T-helper 17 cell (primary cell): ENCODE measurements at places on chromosomes 1 and 21.

DNA sequence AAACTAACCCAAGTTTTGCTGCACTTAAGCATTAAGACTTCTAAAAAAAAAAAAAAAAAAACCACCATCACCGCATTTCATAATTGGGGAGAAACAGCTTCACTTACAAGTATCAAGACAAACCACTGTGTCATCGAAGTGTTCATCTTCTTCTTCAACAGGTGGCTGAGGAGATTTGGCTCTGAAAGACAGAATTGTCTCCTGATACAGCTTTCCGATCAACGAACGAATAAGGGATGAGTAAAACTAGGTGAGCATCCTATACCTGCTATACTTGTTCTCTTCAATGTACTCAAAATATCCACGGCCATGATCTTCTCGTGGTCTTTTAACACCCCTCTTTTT lies 2.0 kb downstream of the HNRNPU start:
- H3K36me3 ChIP-seq = peaks cover 12% of the 10 kb centered on the region
- H3K27ac ChIP-seq = peak overlapping the region; percentile 99
- H3K4me3 ChIP-seq = peak overlapping the region; percentile 98
- no peaks in the 10 kb centered on the region for H3K27me3 ChIP-seq

GRCh38 chr1:174217248-174217647 lies 57.9 kb downstream of the RABGAP1L start:
- H3K36me3 ChIP-seq = no peaks in the 10 kb centered on the region
- no peak for DNase-seq
- no peak overlapping the region for H3K4me3 ChIP-seq

GRCh38 chr1:240706150-240706935 lies 94.4 kb upstream of the GREM2 start:
- no peak overlapping the region for H3K27ac ChIP-seq
- H3K4me1 ChIP-seq = no peaks in the 10 kb centered on the region
- no peaks in the 10 kb centered on the region for H3K36me3 ChIP-seq
- H3K27me3 ChIP-seq = peaks cover 32% of the 10 kb centered on the region

DNA sequence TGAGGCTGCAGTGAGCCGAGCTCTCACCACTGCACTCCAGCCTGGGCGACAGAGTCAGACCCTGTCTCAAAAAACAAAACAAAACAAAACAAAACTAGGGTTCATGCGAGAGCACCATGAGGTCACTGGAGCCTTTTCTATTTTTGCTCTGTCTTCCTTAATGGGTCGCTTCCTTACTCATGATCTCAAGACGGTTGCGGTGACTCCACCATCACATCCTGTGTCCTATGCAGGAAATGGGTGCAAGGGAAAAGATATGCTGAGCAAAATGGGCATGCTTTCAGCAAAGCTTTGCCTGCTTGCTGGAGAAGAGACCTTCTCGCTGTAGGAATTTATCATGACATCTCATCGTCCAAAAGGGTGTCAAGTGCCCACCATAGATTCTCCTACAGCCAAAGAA lies 36.4 kb downstream of the WNT9A start:
- DNase-seq = no peak
- H3K4me1 ChIP-seq = peaks cover 3% of the 10 kb centered on the region
- no peaks in the 10 kb centered on the region for H3K27me3 ChIP-seq
- no peak overlapping the region for H3K27ac ChIP-seq
- H3K36me3 ChIP-seq = no peaks in the 10 kb centered on the region

GRCh38 chr1:177429234-177429633 lies 258.5 kb downstream of the BRINP2 start:
- no peaks in the 10 kb centered on the region for H3K4me1 ChIP-seq
- H3K27ac ChIP-seq = no peak overlapping the region

DNA sequence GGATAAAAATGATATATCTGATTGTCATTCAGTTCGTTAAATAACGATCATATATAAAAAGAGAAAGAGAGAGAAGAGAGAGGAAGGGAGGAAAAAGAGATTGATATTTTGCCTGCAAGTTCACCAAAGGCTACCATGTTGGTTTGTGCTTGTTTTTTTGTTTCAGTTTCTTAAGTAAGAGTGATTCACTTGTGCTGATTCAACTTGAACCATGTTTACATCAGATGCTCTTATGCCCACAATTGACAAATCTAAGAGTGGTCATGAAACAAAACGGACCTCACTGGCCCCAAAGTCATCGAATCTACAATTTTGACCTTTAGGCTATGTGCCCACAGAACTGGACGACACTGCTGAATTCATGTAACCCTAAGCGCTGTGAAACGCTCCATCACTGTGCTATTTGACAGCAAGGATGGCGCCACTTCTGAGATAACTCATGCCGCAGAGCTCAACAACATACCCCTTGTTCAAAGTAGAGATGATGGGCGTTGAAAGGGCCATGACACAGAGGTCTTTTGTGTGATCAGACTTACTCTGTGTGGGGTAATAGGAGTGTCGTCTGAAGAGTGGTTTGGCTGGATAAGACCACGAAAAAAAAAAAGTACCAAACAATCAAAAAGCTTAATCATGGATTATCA lies 481.4 kb downstream of the SETD4 start:
- no peaks in the 10 kb centered on the region for H3K4me1 ChIP-seq
- no peak overlapping the region for H3K27ac ChIP-seq
- H3K27me3 ChIP-seq = peaks cover 57% of the 10 kb centered on the region
- no peaks in the 10 kb centered on the region for H3K36me3 ChIP-seq

DNA sequence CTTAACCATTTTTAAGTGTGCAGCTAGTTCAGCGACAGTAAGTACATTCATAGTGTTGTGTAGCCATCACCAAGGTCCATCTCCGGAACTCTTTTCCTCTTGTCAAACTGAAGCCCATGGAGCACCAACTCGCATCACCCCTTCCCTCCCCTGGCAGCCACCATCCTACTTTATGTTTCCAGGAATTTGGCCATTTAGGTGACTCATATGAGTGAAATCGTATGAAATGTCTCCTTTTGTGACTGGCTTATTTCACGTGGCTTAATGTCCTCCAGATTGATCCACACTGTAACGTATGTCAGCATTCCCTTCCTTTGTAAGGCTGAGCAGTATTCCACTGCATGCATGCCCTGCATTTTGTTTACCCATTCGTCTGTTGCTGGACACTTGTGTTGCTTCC lies 2.5 kb downstream of the COL6A2 start:
- H3K27me3 ChIP-seq = peaks cover 25% of the 10 kb centered on the region
- no peak overlapping the region for H3K27ac ChIP-seq
- H3K4me1 ChIP-seq = peaks cover 9% of the 10 kb centered on the region
- no peak for DNase-seq
- peaks cover 3% of the 10 kb centered on the region for H3K36me3 ChIP-seq

- DNase-seq = no peak
- H3K4me1 ChIP-seq = peaks cover 2% of the 10 kb centered on the region
- H3K27me3 ChIP-seq = peaks cover 5% of the 10 kb centered on the region
Observed at GRCh38 chr1:162709870-162710269, 77.6 kb downstream of the DDR2 start.

DNA sequence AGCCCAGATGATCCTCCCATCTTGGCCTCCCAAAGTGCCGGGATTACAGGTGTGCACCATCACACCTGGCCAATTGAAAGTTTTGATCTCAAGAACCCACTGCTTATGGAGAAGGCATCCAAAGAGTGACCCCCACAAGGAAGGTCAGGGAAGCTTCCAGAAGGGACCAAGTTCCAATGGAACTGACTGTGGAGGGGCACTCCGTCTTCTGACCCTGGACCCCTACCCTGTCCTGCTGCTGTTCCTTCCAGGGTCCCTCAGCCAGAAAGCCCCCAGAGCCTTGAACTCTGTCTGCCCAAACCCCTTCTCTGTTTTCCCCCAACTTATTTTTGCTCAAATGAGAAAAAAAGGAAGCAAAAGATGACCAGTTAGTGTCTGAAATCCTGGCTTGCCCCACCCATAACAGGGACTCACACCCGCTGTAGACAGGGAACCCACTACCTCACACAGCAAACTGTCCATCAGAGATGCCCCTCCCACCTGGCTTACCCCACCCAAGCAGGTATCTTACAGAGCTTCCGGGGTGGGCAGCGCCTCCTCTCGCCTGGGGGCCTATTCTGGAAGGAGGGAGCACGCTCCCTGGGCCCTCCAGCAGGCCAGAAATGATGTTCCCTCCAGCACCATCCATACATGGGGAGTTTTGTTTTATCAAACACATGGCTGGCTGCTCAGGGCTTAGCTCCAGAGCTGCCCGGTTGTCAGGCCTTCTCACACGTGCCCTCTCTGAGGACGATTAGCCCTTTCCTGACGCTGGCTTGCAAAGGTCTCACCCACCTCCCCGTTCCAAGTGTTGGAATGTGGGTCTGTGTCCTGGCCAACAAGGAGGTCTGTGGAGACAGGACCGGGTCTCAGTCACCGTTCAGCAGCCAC lies 3.1 kb upstream of the WNT3A start:
- H3K4me3 ChIP-seq = no peak overlapping the region
- no peak for DNase-seq
- no peak overlapping the region for H3K27ac ChIP-seq

DNA sequence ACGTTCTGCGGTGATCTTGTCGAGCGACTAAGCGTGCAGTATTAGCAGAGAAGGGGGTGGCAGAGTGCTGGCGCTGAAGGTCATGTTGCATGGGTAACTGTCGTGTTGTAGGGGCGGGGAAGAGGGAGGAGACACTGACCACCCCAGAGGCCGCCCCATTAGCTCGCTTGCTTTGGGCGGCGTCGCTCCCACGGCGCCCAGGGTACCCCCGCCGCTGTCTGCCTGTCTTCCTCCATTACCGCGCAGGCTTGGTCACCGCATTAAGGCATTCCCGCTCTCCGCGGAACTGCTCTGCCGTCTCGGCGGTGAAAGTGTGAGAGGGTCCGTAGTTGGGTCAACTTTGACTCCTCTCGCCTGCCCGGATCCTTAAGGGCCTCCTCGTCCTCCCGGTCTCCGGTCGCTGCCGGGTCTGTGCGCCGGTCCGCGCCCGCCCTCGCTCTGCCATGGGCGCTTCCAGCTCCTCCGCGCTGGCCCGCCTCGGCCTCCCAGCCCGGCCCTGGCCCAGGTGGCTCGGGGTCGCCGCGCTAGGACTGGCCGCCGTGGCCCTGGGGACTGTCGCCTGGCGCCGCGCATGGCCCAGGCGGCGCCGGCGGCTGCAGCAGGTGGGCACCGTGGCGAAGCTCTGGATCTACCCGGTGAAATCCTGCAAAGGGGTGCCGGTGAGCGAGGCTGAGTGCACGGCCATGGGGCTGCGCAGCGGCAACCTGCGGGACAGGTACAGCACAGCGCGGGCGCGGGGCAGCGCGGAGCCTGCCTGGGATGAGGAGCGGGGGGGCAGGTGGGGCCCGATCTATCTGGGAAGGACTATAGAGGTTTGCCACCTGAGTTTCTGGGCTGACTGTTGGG lies at the start of gene MTARC2:
TSS of gene MTARC2 (plus strand) at position 234 of the 846 bp plus-strand sequence. CDS start at position 444, 210 bp downstream.
- H3K4me3 ChIP-seq = peak within 1 kb of the TSS; percentile 70
- peaks cover 74% of the 10 kb centered on the region for H3K27me3 ChIP-seq
- no peak for DNase-seq
- H3K27ac ChIP-seq = no peak within 1 kb of the TSS
- H3K36me3 ChIP-seq = no peaks in the 10 kb centered on the region
- peaks cover 13% of the 10 kb centered on the region for H3K4me1 ChIP-seq

DNA sequence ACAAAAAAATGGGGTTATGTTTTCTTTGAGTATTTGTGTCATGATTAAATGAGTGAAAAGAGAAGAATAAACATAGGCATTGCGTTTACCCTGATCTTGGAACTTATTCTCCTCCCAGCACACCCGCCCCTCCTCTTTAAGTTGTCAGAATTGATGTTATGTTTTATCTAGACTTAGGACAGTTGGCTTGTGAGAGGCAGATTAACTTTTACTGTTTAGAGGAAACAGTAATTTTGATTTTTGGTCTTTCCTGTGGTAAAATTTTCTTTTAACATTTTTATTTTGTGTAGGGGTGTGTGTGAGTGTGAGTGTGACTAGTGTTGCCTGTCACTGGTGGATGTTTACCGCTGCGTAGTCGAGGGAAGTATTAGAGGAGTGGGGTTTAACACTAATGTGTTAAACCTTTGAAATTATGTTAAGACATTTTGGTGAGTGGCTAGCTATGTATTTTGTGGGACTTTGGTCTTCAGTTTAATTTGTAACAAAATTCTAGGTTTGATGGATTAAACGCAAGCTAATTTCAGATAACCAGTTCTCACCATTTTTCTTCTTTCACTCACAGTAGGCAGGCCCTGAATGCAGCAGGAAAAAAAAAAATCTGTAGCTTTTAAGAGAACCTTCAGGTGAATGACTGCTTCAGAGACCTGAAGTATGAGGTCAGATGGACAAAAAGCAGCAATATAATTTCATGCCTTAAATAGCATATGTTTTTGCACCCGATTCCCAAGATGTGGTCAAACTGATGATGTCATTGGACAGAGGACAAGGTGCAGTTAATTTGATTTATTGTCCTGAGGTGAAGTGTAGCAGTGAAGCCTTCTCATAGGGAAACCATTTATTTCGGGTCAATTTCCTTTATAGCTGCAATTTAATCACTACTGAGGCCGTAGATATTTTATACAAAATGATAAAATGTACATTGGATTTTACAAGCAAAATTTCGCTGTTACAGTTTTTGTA lies 2.7 kb downstream of the POU2F1 start:
- peaks cover 35% of the 10 kb centered on the region for H3K4me1 ChIP-seq
- H3K27ac ChIP-seq = peak overlapping the region; percentile 98
- no peak for DNase-seq
- H3K4me3 ChIP-seq = peak overlapping the region; percentile 99
- H3K36me3 ChIP-seq = peaks cover 2% of the 10 kb centered on the region

DNA sequence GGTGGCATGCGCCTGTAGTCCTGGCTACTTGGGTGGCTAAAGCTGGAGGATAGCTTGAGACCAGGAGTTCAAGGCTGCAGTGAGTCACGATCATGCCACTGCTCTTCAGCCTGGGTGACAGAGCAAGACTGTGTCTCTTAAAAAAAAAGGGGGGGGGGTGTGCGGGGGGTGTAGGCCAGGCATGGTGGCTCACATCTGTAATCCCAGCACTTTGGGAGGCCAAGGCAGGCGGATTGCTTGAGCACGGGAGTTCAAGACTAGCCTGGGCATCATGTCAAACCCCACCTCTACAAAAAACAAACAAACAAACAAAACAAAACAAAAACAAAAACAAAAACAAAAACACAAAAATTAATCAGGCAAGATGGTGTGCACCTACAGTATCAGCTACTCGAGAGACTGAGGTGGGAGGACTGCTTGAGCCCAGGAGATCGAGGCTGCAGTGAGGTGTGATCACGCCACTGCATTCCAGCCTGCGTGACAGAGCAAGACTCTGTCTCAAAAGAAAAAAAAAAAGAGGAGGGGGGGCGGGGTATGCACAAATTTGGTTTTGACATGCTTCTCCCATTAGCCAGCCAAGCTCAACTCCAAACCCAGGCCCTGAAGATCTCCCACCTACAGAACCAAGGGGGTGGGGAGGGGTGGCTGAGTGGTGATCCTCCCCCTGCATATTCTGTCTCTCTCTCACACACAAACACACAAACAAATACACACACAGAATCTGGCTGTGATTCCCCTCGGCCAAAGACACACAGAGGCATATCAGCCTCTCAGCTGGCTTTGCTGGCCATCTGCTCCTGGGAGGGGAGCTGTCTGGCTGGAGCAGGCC lies 3.1 kb downstream of the PTAFR start:
- DNase-seq = no peak
- peaks cover 13% of the 10 kb centered on the region for H3K27me3 ChIP-seq
- peaks cover 44% of the 10 kb centered on the region for H3K4me1 ChIP-seq
- peaks cover 3% of the 10 kb centered on the region for H3K36me3 ChIP-seq
- H3K27ac ChIP-seq = no peak overlapping the region

DNA sequence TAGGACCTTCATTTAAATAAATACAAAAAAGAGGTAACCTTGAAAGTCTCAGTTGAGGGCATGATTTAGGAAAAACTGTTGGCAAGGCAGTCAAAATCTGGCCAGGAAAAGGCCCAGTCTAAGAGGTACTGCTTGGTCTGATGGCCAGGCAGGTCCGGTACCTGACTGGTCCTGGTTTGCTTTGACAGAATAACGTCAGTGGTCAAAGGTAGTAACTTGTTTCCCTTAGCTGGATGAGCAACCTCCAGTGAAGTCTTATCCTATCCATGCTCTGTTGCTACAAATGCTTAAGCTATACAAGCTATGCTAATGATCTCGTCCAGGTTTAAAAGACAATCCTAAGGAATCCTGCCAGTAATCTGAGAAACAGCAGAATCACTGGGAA lies 85.0 kb downstream of the PGBD5 start:
- peaks cover 47% of the 10 kb centered on the region for H3K27me3 ChIP-seq
- H3K4me3 ChIP-seq = no peak overlapping the region
